ENCODE measurements at places on chromosomes 2 and 18.
A peak's percentile ranks its signal among the peaks of the same experiment; 100 is the strongest.

- DNase-seq: no peak
Measured at GRCh38 chr2:144213797-144214196, 306.1 kb downstream of the ZEB2 start.

DNA sequence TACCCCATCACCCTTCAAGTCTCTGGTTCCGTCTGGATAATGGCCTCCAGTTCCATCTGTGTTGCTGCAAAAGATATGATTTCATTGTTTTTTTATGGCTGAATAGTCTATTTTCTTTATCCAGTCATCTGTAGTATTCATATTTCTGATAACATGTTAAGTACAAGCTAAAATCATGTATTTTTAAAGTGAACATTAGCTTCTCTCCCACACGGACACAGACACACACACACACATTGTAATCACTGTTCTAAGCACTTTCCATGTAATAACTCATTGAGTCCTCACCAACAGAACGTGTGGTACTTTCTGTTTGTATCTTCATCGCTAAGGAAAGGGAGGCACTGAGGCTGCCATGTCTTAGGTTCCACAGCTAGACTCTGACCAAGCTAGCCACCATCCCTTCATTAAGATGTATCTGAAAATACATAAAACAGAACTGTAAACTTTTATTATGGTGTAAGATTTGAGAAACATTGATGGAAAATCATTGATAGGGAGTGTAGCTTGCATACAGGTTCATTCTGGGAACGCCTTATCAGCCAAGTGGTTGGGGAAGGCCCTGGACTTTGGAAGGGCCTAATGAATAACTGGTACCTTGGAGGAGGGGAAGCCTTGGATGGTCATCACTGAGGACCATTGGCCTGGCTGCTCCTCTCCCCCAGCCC, 8.1 kb downstream of the NCK2 start:
- no peak for DNase-seq

- DNase-seq: no peak
Measured at GRCh38 chr2:190413421-190413820, 5.3 kb downstream of the MFSD6 start.

DNA sequence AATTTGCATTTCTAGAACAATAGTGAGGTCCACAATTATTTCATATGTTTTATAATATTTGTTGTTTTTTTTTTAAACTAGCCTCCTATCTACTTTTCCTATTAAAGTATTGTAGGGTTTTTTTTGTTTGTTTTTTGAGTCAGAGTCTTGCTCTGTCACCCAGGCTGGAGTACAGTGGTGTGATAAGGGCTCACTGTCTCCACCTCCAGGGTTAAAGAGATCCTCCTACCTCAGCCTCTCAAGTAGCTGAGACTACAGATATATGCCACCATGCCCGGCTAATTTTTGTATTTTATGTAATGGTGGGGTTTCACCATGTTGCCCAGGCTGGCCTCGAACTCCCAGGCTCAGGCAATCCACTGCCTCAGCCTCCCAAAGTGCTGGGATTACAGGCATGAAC, 122.5 kb downstream of the SLC39A10 start:
- DNase-seq: peak; percentile 13

DNA sequence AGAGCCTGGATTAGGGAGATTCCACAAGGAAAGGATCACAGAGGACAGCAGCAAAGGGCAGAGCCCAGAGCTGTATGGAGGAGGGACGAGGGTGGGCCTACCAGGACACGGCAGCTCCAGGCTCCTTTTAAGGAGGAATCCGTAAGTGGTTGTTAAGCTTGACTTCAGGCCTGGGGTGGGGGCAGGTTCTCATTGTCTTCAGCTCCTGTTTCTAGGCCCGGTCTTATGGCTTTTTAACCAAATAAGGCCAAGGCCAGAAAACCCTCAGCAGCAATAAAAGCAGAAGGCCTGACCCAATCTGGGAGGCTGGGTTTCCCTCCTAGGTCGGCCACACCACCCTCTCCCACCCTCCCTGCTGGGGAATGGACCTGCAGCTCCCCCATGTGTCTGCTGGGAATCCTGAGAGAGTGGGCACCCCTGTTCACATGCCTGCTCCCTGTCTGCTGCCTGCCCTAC, 111.2 kb downstream of the PLB1 start:
- DNase-seq: peak; percentile 55

DNA sequence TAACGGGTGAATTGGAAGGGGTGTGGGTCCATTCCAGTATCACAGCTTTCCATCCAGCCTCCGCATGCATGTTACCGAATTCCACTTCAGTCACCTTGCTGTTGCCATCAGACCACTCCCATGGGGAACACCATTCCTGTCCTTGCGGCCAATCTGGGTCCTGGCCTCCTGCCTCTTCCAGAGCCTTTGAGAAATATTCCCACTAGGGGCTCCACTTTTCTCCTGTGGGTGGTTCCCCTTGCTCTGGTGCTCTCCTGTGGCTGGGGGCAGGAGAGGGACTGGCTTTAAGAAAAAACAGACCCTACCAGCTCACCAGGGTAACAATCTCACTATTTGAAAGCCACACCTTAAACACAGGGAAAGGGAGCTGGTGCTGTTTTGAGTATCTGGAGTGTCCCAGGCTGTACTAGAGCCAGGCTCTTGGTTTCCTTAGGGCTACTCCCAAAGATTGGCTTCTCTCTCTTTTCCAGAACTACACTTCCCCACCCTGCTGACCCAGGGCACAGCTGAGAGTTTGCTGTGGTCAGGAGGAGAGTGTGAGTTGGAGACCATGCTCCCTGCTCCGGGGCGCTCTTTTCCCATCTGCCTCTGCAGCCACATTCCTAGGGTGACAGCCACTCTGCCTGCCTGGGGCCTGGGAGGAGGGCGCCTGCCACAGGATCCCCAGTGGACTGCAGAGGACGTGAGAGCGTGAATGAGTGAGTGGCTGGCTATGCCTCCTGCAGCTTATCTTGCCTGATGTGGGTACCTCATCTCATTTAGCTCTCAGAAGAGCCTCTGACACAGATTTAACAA, 460.8 kb upstream of the HS6ST1 start:
- DNase-seq: no peak

DNA sequence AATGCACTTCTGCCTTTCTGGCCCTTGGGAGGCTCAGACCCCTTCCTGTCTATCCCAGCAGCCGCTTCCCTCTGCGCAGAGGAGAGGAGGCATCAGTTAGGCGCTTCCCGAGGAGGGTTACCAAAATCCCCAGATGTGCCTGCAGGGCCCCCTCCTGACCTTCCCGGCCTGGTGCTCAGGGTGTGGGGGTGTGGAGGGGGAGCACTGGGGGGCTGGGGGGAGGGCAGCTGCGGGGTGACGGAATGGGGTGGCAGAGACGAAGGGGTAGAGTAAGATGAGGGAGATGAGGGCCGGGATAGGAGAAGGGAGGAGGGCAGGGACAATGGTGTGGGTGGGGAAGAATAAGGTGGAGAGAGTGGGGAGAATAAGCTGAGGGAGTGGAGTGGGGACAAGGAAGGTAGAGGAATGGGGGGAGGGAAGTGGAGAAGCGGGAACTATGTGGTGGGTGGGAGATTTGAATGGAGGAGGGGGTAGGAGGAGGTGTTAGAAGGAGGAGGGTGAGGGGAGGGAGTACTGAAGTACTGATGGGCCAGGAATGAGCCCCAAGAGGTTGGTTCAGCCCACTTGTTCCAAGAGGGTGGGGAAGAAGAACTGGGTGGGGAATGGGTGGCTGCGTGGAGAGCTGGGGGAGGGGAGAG, 6.5 kb upstream of the ZAP70 start:
- no peak for DNase-seq

GRCh38 chr2:177464549-177464948, 72.0 kb downstream of the AGPS start:
- DNase-seq: no peak

- no peak for DNase-seq
Measured at GRCh38 chr18:67035026-67035425, 431.1 kb upstream of the CDH19 start.

- no peak for DNase-seq
Measured at GRCh38 chr18:42798606-42799170, 316.8 kb downstream of the RIT2 start.

DNA sequence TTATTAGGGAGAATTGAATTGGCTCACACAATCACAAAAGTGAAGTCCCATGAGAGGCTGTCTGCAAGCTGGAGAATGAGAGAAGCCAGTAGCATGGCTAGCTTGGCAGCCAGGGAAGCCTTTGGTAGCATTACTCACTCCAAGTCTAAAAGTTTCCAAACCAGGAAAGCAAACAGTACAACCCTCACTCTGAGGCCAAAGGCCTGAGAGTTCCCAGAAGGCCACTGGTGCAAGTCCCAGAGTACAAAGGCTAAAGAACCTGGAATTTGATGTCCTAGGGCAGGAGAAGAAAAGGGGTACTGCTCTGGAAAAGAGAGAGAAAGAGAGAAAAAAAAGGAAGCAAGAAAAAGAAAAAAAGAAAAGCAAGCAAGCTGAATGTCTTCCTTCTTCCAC, 318.2 kb downstream of the RND3 start:
- DNase-seq: no peak

- DNase-seq: no peak
Measured at GRCh38 chr2:43764086-43764705, 9.6 kb upstream of the DYNC2LI1 start.

- no peak for DNase-seq
Measured at GRCh38 chr18:70260683-70261082, 28.2 kb upstream of the SOCS6 start.

DNA sequence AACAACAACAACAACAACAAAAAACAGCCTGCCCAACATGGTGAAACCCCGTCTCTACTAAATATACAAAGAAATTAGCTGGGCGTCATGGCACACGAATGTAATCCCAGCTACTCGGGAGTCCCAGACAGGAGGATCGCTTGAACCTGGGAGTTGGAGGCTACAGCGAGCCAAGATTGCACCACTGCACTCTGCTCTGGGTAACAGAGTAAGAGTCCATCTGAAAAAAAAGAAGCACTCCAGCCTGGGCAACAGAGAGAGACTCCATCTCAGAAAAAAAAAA, 344.1 kb upstream of the PLGLB2 start:
- no peak for DNase-seq

- DNase-seq: no peak
Measured at GRCh38 chr2:143696651-143697050, 567.4 kb downstream of the ARHGAP15 start.

- no peak for DNase-seq
Measured at GRCh38 chr2:48817355-48817754, 61.8 kb upstream of the LHCGR start.

- peak; percentile 63 for DNase-seq
Measured at GRCh38 chr2:216634370-216635148, 1.3 kb downstream of the IGFBP2 start.

GRCh38 chr2:149579972-149580882, 7.3 kb downstream of the MMADHC start:
- no peak for DNase-seq

GRCh38 chr2:42931146-42931817, 138.9 kb upstream of the HAAO start:
- peak; percentile 54 for DNase-seq

DNA sequence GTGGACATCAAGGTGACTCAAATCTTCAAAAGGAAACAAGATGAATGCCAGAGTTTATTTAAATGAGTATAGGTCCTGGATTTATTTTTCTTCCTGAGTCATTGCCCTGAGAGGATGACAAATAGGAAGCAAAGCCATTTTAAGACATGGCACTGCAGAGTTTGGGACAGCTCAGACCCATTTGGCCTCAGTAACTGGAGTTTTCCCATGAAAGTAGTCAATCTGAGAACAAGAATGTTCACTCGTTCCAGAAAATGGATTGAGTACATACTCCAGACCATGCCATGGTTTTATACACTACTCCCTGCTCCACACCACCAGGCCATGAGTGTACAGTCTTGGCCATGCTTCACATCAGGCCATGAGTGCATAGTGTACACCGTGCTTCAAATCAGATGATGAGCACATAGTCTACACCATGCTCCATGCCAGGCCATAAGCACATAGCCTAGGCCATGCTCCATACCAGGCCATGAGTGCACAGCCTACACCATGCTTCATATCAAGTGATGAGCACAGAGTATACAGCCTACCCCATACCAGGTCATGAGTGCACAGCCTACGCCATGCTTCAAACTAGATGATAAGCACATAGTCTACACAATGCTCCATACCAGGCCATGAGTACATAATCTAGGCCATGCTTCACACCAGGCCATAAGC, 202.4 kb downstream of the FBXO15 start:
- DNase-seq: no peak

GRCh38 chr2:101265893-101266499, 13.3 kb downstream of the CNOT11 start:
- DNase-seq: no peak

GRCh38 chr2:143581134-143581533, 451.9 kb downstream of the ARHGAP15 start:
- DNase-seq: no peak

- DNase-seq: no peak
Measured at GRCh38 chr18:39419315-39419714, 1853.7 kb upstream of the CELF4 start.

GRCh38 chr2:104871649-104871971, 17.7 kb downstream of the POU3F3 start:
- no peak for DNase-seq

- no peak for DNase-seq
Measured at GRCh38 chr2:216082117-216082711, 495 bp downstream of the TMEM169 start.

- DNase-seq: peak; percentile 58
Measured at GRCh38 chr2:229780856-229781773, 66.8 kb upstream of the DNER start.

GRCh38 chr2:16671760-16672159, 6.1 kb upstream of the CYRIA start:
- DNase-seq: no peak

- DNase-seq: no peak
Measured at GRCh38 chr2:31328026-31328425, 86.5 kb downstream of the XDH start.

GRCh38 chr2:164430166-164430783, 191.0 kb downstream of the GRB14 start:
- peak; percentile 49 for DNase-seq

- DNase-seq: no peak
Measured at GRCh38 chr2:85976106-85976920, 87.5 kb upstream of the ST3GAL5 start.

GRCh38 chr2:173524256-173524955, 169.7 kb downstream of the CDCA7 start:
- peak; percentile 58 for DNase-seq

- peak; percentile 70 for DNase-seq
Measured at GRCh38 chr2:105802587-105802986, 57.9 kb downstream of the NCK2 start.

DNA sequence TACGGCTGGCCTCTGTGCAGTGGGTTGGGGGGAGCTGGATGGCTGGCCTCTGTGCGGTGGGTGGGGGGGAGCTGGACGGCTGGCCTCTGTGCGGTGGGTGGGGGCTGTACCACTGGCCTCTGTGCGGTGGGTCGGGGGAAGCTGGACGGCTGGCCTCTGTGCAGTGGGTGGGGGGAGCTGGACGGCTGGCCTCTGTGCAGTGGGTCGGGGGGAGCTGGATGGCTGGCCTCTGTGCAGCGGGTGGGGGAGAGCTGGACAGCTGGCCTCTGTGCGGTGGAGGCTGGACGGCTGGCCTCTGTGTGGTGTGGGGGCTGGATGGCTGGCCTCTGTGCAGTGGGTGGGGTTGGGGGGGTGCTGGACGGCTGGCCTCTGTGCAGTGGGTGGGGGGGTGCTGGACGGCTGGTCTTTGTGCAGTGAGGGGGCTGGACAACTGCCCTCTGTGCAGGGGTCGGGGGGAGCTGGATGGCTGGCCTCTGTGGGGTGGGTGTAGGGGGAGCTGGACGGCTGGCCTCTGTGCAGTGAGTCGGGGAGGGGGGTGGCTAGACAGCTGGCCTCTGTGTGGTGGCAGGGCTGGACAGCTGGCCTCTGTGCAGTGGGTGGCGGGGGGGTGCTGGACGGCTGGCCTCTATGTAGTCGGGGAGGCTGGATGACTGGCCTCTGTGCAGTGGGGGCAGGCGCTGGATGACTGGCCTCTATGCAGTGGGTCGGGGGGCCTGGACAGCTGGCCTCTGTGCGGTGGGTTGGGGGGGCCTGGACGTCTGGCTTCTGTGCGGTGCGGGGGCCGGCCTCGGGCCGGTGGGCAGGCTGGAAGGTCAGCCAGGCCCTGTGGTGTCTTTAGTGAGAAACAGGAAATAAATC, 31.9 kb downstream of the NFATC1 start:
- DNase-seq: no peak
